ENCODE measurements at places on chromosomes 5 and 9.

DNA sequence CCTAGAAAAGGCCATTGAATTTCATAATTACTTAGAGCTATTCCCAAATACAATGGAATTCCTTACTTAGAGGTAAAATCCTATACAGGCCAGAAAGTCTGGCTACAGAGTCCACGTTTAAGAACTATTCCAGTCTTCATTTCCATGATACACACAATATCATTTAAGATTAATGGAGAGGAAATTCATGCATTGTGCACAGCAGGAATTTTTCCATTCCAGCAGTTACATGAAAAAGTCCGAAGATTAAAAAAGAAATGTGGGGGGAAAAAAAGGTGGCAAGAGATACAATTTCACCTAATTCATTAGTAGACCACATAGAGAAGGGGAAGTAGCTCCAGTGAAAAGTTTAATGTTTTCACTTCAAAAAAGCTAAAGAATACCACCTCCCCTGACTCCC, 63.1 kb downstream of the CHD1 start:
- DNase-seq: no peak

DNA sequence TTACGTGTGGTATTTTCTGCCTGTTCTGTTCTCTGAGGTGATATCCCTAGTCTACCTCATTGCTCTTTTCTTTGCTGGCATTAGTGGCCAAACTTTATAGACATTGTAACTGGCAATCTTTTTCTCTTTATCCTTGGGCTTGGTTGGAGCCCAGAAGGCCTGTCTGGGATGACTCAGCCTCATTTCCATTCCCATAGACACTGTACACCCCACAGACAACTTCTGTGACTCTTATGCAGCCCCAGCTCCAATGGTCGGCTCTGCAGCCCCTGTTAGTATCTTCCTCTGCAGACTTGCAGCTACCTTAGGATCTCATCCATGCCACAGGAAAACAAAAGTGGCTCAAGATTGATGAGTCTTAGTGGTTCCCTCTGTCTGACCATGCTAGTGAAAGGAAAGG, 79.8 kb downstream of the CFAP95 start:
- no peak for DNase-seq

GRCh38 chr5:97877588-97877987, 694.5 kb upstream of the RIOK2 start:
- no peak for DNase-seq

DNA sequence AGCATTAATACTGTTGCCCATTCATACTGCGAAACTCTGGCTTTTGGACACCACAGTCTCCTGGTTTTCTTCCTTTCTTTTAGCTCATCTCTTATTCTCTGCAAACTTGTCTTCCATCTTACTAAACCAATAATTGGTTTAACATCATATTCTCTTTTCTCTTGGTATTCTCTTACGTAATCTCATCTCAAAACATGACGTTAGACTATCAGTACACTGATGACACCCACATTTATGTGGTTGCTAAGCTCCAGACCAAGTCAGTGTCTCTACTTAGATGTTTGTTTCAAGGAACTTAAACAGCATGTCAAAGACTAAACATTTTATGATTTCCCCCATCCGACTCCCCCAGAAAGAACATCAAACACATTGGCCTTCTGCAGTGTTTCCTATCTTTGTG, 2.1 kb downstream of the PRRC1 start:
- DNase-seq: peak; percentile 18
